GM12864 (cell line): ENCODE measurements at places on chromosomes 6 and 20.
A peak's percentile ranks its signal among the peaks of the same experiment; 100 is the strongest.

- DNase-seq = peak; percentile 94
These were observed at the start of gene RALGAPA2 for GRCh38 chr20:20712474-20713243. Gene RALGAPA2 (minus strand): TSS chr20:20712644. CDS start chr20:20712480, 164 bp downstream.

DNA sequence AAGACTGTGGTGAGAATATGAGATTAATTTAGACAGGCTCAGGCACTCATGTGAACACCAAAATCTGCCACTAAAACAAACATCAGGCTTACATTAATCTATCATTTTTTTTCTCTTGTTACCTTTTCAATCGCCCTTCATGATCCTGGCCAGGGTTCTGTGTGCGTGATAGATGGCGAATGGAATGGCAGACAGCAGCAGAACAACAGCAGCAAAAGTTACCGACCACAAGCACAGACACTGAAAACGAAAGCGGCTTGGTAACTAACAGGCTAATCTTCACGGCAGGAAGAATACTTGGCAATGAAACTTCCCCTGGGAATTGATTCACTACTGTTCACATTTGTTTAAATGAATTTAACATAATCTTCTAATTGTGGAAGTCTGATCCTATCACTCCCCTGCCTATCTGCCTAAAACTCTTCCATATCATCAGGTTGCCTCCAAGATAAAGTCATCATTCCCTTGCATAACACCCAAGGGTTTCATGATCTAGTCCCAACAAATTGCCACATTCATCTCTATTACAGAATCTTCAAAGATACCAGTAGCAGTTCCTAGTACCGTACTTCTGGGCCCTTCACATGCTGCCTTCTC lies 28.7 kb downstream of the PTPRK start:
- DNase-seq = no peak

DNA sequence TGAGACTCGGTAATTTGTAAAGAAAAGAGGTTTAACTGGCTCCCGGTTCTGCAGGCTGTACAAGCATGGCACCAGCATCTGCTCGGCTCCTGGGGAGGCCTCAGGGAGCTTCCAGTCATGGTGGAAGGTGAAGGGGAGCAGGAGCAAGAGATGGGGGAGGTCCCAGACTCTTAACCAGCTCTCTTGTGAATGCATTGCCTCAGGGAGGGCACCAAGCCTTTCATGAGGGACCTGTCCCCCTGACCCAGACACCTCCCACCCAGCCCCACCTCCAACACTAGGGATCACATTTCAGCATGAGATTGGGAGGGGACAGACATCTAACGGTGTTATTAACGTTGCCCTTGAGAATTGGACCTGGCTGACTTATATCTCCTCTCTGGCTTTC lies 68.6 kb downstream of the PTPN1 start:
- no peak for DNase-seq

DNA sequence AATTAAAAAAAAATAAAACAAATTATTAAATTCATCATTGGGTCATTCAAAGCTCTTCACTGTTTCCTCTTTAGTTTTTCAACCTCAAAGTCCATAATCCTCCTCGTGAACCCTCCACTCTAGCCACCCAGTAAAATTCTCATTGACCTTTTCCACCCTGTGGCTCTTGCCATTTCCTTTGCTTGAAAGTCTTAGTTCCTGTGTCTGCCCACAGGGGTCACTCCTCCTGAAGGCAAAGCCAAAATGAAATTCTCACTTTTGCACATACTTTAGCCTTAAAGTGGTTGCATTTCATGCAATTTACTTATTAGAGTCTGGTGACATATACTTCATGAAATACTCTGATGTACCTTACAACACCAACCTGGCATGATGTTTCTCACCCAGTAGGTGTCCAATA lies 263.7 kb downstream of the BMP2 start:
- no peak for DNase-seq

GRCh38 chr6:160221423-160221822 lies 37.2 kb downstream of the SLC22A2 start:
- no peak for DNase-seq

DNA sequence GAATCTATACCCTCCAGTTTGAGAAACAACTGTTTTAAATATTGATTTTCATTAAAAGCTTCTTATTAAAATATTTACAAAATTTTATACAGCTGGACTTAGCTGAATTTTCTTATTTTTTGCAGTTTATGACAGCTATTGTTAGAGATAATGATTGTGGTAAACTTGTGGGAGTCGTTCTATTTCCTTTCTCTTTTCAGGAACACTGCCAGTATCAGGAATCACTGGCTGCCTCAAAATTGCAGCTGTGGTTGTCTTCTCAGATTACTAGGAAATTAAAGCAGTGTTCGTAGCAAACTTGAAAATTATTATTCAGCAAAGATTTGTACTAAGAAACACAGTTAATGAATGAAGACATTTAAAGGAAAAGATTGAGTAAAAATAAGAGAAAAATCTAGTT lies 311.0 kb downstream of the CENPW start:
- DNase-seq = no peak

- DNase-seq = peak; percentile 15
These were observed 317.1 kb downstream of the ESR1 start for GRCh38 chr6:152124429-152125074.

GRCh38 chr6:110523451-110524021 lies 47.1 kb upstream of the SLC22A16 start:
- DNase-seq = no peak

- no peak for DNase-seq
These were observed 25.6 kb upstream of the SLPI start for GRCh38 chr20:45279992-45280391.

DNA sequence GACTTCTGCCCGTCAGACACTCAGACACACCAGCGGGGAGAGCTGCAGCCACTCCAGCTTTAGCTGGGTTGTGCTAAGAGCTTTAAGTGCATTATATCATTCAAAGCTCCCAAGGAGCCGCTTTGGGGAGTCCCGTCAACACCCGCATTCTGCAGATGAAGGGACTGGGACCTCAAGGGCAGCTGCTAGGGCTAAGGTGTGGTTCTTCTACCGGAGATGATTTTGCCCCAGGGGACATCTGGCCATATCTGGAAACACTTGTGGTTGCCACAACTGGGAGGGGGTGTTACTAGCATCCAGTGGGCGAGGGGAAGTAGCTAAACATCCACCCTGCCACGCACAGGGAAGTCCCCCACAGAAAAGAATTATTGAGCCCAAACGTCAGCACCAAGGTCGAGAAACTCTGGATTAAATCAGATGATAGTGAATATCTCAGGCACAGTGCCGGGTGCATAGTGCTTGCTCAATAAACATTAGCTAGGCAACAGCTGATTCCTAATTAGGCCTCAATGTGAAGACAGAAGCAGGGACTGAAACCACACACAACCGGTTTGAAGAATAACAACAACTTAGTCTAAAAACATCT lies 29.6 kb downstream of the PMEPA1 start:
- DNase-seq = peak; percentile 88

GRCh38 chr20:34922654-34923381 lies 32.8 kb downstream of the GSS start:
- DNase-seq = no peak

GRCh38 chr6:18883851-18884250 lies 496.7 kb downstream of the RNF144B start:
- DNase-seq = no peak

- no peak for DNase-seq
These were observed 247.7 kb downstream of the SOD2 start for GRCh38 chr6:159445351-159445750.

DNA sequence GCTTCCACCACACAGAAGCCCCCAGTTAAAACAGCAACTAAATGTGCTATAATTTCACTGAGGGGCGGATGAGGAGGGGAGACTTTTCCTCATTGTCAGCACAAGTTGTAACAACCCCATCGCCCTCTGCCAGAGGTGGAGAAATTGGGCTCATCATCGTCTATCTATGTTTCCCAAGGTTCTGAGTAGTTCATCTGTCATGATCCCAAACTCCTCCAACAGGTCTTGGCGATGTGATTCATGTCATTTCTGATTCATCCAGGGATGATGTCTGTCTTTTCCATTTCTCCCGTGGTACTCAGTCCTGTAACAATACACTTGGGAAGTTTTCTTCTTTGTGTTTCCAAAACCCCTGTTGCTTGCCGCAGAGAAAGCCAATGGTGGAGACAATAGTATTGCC lies 51.0 kb downstream of the TFAP2A start:
- no peak for DNase-seq

GRCh38 chr6:116515141-116515540 lies 3.7 kb downstream of the CALHM5 start:
- no peak for DNase-seq

- no peak for DNase-seq
These were observed 12.0 kb downstream of the TTI1 start for GRCh38 chr20:38021087-38021772.

GRCh38 chr6:141195251-141195832 lies 937.4 kb upstream of the GJE1 start:
- DNase-seq = no peak

DNA sequence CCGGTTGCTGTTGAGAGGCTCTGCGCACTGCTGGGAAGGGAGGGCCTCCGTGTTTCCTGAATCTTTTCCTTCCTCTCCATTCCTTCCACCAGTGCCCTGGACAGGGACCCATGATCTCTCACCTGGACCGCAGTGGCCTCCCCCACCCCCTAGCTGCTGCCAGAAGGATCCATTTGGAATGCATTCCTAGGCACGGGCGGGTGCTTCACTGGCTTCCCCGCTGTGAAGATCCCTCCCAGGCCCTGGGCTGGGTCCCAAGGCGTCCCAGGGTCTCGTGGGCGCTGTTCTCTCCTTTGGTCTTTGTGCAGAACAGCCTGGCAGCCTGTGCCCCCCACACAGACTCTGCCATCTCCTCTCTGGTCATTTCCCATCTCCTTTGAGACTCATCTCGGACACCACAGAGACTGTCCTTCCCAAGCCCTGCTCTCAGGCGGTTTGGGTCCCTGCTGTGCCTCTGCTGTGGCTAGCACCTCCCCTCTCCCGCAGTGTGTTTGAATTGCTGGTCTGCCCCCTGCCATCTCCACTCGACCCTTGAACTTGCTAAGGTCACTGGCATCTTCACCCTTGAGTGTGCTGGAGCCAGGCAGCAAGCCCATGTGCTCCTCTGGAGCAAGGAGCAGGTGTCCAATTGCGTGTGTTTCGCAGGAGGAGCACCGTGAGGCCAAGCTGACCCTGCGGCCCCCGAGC lies 59.0 kb downstream of the TCP11 start:
- no peak for DNase-seq

- DNase-seq = no peak
These were observed 30.1 kb downstream of the PCMT1 start for GRCh38 chr6:149779644-149779963.

- no peak for DNase-seq
These were observed 127.9 kb downstream of the DTNBP1 start for GRCh38 chr6:15534974-15535373.

- DNase-seq = no peak
These were observed 147.1 kb downstream of the MRPL14 start for GRCh38 chr6:43980004-43980795.

- no peak for DNase-seq
These were observed 13.4 kb downstream of the RFPL4B start for GRCh38 chr6:112360498-112360897.

DNA sequence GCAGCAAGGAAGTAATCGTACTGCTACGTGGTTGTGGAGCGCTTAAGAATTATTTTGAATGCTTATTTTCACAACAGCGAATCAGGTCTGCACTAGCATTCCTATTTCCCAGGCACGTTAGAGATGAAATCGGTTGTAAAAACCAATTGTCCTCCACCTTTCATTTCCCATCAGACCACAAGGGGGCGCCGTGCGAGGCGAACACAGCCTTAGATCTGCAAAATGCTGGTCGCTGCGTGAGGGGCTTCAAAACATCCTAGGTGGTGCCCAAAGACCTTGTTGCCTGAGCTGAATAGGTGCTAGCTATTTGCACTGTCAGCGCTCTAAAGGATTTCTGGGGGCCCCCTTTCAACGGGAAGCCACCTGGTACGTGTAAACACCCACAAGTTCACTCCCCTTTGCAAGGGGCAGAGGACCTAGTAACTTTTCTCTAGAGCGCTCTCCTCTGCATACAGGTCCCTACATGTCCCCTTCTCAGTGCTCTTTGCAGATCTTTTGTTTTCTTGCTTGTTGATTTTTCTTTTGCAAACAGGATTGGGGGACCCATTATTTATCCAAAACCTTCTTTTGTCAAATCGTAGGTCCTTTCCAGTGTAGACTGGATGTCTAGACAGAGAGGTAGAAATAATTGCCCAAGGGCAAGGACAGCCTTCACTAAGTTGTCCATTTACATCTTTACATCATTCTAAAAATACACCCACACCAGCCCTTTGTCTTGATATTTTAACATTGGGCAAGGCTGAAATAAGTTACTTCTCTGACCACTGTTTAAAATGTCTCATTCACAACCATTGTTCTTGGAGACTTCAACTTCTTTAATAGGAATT lies 59.8 kb downstream of the NEDD9 start:
- peak; percentile 13 for DNase-seq

DNA sequence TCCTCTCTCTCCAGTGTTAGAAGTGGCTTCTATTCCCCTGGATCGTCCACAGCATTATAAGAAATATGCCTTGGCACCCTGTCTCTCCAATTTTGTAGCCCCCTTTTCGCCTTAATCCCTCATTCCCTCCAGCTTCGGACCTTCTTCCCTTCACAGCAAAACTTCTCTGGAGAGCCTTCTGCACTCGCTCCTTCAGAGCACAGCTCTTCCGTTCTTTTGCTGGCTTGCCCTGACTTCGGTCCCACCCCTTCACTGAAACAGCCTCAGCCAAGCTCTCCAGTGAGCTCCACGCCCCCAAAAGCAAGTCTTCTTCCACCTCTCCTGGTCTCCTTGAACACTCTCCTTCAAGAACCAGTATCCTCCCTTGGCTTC lies 134.7 kb upstream of the RNF24 start:
- no peak for DNase-seq

GRCh38 chr6:74369556-74369993 lies 673.6 kb downstream of the CD109 start:
- DNase-seq = no peak

DNA sequence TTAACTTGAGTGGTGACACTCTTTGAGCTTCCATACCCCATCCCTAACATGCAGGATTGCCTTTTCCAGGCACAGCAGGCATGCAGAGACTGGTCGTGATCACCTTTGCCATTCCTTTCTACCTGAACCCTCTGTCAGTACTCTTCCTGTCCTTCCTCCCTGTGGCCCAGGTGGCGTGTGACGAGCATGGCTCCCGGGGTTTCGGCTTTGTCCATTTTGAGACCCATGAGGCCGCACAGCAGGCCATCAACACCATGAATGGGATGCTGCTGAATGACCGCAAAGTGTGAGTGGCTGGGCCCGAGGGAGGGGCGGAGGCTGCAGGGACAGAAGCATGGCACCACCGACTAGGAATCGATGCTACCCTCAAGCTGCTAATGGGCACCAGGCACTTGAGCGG lies 6.7 kb downstream of the PABPC1L start:
- no peak for DNase-seq

GRCh38 chr6:129787816-129788215 lies 73.3 kb downstream of the TMEM244 start:
- DNase-seq = no peak
